ENCODE measurements at places on chromosomes 2 and 18. TPM values are rescaled to one million over a fixed set of nuclear protein-coding genes. Genes with fewer than 3 reads are reported as not detected.

ASXL3 gene
- 15.4 TPM for total RNA-seq

SP5 gene
- total RNA-seq = 4.0 TPM

C2orf80 gene
- not detected for total RNA-seq

EFR3B gene
- 3.7 TPM for total RNA-seq

ANKRD29 gene
- 23.5 TPM for total RNA-seq

COL3A1 gene
- 31.3 TPM for total RNA-seq

ZCCHC2 gene
- total RNA-seq = 46.2 TPM

ASPRV1 gene
- 8.2 TPM for total RNA-seq

GKN1 gene
- not detected for total RNA-seq

DNA sequence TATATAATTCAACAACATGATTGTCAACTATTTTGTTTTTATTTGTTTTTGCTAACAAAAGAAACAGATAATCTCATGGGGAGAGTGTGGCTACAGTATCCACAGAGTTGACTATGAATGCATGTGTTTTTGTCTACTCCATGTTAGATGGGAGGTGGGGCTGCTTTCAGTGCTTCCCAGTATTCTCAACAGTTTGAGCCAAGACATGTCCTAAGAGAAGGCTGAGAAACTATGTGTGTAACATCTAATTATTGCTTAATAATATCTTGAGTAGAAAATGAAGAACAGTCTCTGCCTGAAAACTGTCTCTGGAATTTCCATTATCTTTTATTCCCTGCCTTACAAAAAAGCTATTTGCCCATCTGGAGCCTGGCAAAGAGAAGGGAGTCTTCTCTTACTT lies 178.8 kb upstream of the MMADHC start:
- no peak overlapping the region for H3K27ac ChIP-seq
- no peaks in the 10 kb centered on the region for H3K4me1 ChIP-seq
- H3K4me3 ChIP-seq = no peak overlapping the region
- no peaks in the 10 kb centered on the region for H3K36me3 ChIP-seq

DNA sequence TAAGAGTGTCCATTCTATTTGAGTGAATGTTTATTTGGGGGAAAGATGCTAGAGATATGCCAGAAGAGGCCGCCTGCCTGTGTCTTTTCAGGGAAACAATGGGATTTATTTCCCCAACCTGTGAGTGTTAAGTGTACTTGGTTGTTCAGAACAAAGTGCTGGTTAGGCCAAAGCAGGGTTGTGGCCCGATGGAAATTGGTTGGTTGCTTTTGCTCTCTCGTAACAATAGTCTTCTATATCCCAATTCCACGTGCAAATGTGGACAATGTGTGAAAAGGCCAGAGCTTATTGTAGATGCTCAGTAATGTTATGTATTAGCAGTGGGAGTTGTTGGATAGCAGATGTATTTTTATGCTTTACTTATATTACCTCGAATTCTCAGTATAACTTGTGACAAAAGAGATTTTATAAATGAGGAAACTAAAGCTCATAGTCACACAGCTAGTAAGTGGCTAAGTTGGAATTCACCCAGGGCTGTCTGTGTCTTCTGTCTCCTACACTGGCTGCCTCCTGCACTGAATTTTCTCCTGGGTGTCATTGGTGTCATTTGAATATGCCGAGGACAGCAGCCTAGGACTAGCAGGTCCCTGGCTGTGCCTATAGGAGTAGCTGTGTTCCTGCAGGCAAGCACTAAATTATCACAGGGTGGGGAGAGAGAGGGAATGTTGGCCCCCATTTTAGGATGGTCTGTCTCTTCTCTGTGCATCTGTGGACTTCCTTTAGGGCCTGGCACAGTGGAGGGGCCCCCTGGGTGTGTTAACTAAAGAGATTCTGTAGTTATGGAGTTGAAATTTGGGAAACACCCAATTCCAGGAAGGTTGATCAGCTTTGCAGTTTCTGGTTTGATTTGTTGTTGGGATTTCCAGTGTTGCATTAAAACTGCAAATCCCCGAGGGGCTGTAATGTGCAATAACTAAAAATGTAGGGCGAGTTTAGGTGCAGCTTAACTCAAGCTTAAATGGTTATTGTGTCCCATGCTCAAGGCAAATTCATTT lies 21.6 kb downstream of the GPD2 start:
- no peak overlapping the region for H3K27ac ChIP-seq
- H3K36me3 ChIP-seq = no peaks in the 10 kb centered on the region
- H3K27me3 ChIP-seq = no peaks in the 10 kb centered on the region
- no peak for DNase-seq
- no peak overlapping the region for H3K4me3 ChIP-seq

DNA sequence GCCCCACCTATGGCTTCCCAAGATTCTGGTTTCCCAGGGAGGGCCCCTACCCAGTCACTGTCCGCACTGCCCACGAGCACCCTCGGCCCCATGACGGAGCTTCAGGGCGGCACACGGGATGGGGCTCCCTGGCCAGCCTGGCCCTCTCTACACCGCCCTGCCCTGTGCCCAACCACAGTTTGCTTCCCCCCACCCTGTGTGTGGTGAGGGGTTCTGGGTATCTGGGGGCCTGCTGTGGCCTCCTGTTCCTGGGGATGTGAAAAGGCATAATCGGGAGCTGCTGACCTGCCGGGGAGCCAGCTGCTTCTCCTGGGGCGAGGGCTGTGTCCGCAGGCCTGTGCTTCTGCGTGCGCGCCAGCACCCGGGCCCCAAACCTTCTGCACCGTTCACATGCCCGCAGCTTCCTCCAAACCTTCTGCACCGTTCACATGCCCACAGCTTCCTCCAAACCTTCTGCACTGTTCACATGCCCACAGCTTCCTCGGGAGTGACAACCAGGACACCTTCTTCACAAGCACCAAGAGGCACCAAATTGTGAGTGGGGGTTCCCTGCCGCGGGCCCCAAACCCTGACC lies 12.4 kb downstream of the ANO7 start:
- no peaks in the 10 kb centered on the region for H3K36me3 ChIP-seq
- no peaks in the 10 kb centered on the region for H3K27me3 ChIP-seq
- H3K27ac ChIP-seq = no peak overlapping the region
- no peak overlapping the region for H3K4me3 ChIP-seq
- no peak for DNase-seq
- H3K4me1 ChIP-seq = no peaks in the 10 kb centered on the region

DNA sequence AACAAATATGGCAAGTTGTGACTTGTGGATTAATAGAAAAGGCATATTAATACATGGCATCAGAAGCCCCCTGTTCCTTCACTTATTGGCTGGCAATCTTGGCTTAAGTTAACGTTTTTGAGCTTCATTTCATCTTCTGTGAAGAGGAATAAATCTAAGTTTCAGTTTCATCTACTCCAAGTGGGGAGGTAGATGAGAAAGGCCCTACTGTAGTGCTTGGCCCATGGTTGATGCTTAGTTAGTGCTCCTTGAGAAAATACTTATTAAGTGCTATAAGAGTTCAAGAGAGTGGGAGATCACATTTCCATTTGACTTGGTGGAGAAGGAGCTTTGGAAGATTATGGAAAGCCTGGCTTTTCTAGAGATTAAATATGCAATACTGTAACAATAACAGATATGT lies 244.3 kb downstream of the BABAM2 start:
- no peaks in the 10 kb centered on the region for H3K27me3 ChIP-seq
- no peaks in the 10 kb centered on the region for H3K36me3 ChIP-seq
- no peak for DNase-seq
- H3K27ac ChIP-seq = peak overlapping the region; percentile 45
- no peak overlapping the region for H3K4me3 ChIP-seq

- H3K36me3 ChIP-seq = no peaks in the 10 kb centered on the region
- H3K4me1 ChIP-seq = no peaks in the 10 kb centered on the region
- no peak overlapping the region for H3K4me3 ChIP-seq
- H3K27me3 ChIP-seq = no peaks in the 10 kb centered on the region
These were observed 3.9 kb upstream of the PXDN start for GRCh38 chr2:1748176-1748740.

DNA sequence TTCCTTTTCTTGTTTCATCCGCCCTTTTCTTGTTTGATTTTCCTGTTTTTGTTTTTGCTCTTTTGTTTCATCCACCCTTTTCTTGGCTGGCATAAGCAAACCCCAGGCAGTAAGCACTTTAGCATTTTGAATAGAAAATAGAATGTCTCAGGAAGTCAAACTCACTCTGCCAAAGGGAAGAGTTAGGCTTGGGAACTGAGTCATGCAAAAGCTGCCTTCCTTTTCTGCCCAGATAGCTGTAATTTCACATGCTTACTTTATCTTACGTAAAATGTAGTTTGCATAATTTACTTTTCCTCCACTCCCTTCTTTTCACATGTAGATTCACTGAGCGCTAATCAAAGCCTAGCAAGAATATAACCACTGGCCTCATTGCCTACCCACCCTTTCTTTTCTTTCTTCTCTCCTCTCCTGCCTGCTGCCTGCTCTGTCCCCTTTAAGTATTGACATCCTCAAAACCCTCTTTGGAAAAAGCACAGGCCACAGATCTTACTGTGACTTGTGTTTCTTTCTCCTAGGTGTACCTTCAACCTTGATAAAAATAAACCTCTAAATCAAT lies 48.4 kb downstream of the CNGA3 start:
- no peaks in the 10 kb centered on the region for H3K36me3 ChIP-seq
- no peak overlapping the region for H3K27ac ChIP-seq
- no peaks in the 10 kb centered on the region for H3K27me3 ChIP-seq
- H3K4me3 ChIP-seq = no peak overlapping the region
- no peaks in the 10 kb centered on the region for H3K4me1 ChIP-seq

- no peaks in the 10 kb centered on the region for H3K27me3 ChIP-seq
- no peak for DNase-seq
- no peak overlapping the region for H3K4me3 ChIP-seq
- no peaks in the 10 kb centered on the region for H3K4me1 ChIP-seq
- H3K27ac ChIP-seq = no peak overlapping the region
These were observed 114.1 kb upstream of the MSH2 start for GRCh38 chr2:47288864-47289263.

DNA sequence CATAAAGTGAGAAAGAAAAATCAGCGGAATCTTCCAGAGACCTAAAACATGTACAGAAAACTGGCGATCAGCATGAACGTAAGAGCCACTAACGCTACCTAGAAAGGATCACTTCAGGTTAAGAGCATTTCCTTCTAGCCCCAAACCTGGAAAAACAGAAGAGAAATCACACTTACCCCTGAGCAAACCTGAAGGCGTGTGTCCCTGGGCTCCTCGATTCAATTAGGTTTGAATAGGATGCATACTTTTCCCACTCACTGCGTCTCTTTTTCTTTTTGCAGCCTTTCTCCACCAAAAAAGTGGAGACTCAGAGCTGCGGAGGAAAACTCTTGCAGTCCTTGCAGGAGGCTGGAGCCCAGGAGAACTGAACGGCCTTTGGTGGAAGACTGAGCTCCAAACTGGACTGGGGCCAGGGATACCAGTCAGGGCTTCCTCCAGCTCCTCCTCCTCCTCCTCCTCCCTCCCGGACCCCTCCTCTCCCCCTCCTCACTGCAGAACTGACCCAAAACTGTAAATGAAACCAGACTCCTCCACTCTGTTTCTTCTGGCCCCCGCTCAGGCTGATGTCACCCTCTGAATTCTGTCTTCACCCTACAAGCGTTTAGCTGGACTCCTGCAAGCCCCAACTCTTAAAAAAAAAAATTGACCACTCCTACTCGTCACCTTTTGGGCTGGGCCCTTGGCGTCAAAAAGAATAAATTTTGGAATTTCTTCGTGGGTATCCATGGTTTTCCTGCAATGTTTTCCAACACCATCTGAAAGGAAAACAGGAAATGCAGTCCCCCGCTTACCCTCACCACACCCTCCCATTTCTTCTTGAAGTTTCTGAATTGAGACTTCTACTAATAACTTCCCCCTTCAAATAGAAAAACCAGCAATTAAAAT lies at the start of gene COL6A3:
Gene COL6A3, minus strand, starts transcription at position 388 of the 885 bp plus-strand sequence. CDS start 17,347 bp downstream, outside the sequence.
- no peaks in the 10 kb centered on the region for H3K36me3 ChIP-seq
- no peaks in the 10 kb centered on the region for H3K4me1 ChIP-seq
- peak; percentile 78 for DNase-seq
- peak within 1 kb of the TSS; percentile 52 for H3K4me3 ChIP-seq
- peak within 1 kb of the TSS; percentile 93 for H3K27ac ChIP-seq
- H3K27me3 ChIP-seq = no peaks in the 10 kb centered on the region

DNA sequence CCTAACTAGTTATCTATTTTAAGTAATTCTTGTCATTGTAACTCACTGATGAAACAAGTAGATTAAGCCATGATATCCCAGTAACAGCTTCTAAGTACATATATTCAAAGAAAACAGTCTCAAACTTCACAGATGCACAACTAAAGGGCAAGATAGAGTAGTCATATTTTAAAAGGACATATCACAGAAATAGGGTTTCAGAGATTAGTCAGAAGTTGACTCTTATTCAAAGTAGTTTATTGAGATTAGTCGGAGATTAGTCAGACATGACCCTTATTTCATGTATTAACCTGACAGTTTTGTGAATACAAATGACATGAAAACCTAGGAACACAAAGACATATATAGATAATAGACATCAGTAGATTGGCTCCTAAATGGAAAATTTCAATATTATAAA lies 15.9 kb upstream of the CHAC2 start:
- no peak for DNase-seq
- no peaks in the 10 kb centered on the region for H3K4me1 ChIP-seq
- no peak overlapping the region for H3K27ac ChIP-seq
- no peaks in the 10 kb centered on the region for H3K36me3 ChIP-seq
- H3K27me3 ChIP-seq = no peaks in the 10 kb centered on the region
- no peak overlapping the region for H3K4me3 ChIP-seq

DNA sequence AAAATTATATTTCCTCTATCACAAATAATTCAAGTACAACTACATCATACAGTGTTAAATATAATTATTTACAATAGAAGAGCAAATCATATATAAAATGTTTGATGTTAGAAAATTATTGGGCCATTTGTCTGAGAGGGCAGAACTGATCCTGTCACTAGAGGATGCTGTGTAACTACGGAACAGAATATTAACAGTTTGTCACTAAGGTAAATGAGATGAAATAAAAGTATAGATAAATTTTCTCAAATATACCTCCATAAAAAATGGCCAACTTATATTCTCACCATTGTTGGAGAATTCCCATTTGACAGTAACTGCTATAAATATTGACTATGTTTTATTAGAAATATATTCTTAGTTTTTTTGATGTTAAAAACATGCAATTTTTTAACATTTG lies 1067.4 kb upstream of the DDX18 start:
- DNase-seq = no peak
- H3K4me3 ChIP-seq = no peak overlapping the region
- no peak overlapping the region for H3K27ac ChIP-seq
- H3K36me3 ChIP-seq = no peaks in the 10 kb centered on the region

- DNase-seq = peak; percentile 64
- H3K4me1 ChIP-seq = peaks cover 20% of the 10 kb centered on the region
- H3K4me3 ChIP-seq = no peak overlapping the region
These were observed 52.6 kb downstream of the COL6A3 start for GRCh38 chr2:237361194-237362004.

- no peak for DNase-seq
- no peaks in the 10 kb centered on the region for H3K27me3 ChIP-seq
- no peak overlapping the region for H3K4me3 ChIP-seq
These were observed 92.8 kb downstream of the RTN4 start for GRCh38 chr2:54957321-54957999.

GRCh38 chr2:235095569-235095968 lies 143.8 kb downstream of the SH3BP4 start:
- no peak overlapping the region for H3K4me3 ChIP-seq
- no peaks in the 10 kb centered on the region for H3K27me3 ChIP-seq
- DNase-seq = no peak
- peaks cover 8% of the 10 kb centered on the region for H3K4me1 ChIP-seq
- H3K27ac ChIP-seq = no peak overlapping the region

GRCh38 chr2:191625016-191625415 lies 52.9 kb upstream of the NABP1 start:
- H3K27ac ChIP-seq = no peak overlapping the region
- DNase-seq = no peak
- H3K4me3 ChIP-seq = no peak overlapping the region
- H3K4me1 ChIP-seq = no peaks in the 10 kb centered on the region

GRCh38 chr2:205169464-205169863 lies 512.8 kb upstream of the NRP2 start:
- H3K4me1 ChIP-seq = no peaks in the 10 kb centered on the region
- no peak for DNase-seq
- no peak overlapping the region for H3K27ac ChIP-seq
- no peaks in the 10 kb centered on the region for H3K27me3 ChIP-seq
- H3K36me3 ChIP-seq = no peaks in the 10 kb centered on the region
- H3K4me3 ChIP-seq = no peak overlapping the region

All from testis (tissue), 5 donors.